ENCODE measurements at places on chromosomes 5 and 9. TPM values are rescaled to one million over a fixed set of nuclear protein-coding genes. Genes with fewer than 3 reads are reported as not detected.
A peak's percentile ranks its signal among the peaks of the same experiment; 100 is the strongest.

- no peak overlapping the region for H3K27ac ChIP-seq
- peaks cover 8% of the 10 kb centered on the region for H3K4me1 ChIP-seq
- H3K36me3 ChIP-seq = no peaks in the 10 kb centered on the region
- H3K4me3 ChIP-seq = no peak overlapping the region
- no peaks in the 10 kb centered on the region for H3K27me3 ChIP-seq
Observed at GRCh38 chr5:21225223-21226064, 1237.4 kb upstream of the CDH18 start.

GRCh38 chr5:150527808-150528207 is 19.9 kb downstream of the NDST1 start:
- H3K4me1 ChIP-seq = peaks cover 12% of the 10 kb centered on the region
- no peak overlapping the region for H3K4me3 ChIP-seq
- peak overlapping the region; percentile 58 for H3K27ac ChIP-seq
- H3K27me3 ChIP-seq = no peaks in the 10 kb centered on the region
- H3K36me3 ChIP-seq = peaks cover 6% of the 10 kb centered on the region
- DNase-seq = no peak

DNA sequence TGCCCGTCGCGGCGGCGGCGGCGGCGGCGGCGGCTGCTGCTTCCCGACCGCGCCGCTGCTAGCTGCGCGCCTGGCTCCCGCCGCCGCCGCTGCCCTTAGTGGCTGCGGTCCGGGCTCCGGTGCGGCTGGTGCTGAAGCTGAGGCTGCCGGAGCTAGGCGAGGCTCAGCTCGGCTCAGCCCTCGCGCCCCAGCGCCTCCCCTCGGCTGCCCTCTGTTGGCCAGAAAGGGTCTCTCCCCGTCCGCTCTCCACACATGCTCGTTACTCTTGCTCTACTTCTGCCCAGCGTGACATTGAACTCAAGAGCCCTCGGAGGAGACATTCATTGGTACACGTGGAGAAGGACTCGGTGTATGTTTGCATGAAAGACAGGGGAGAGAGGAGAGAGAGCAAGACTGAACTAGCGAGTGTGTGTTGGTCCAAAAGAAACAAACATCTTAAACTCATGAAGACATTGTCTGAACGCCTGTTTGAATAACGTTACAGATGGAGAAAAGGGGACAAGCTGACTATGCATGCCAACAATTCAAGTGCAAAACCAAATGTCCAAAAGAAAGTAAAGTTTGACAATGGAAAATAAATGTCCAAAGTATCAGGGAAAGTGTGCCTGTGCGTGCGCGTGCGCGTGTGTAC is at the start of gene HCN1:
TSS of gene HCN1 (minus strand) at position 175 of the 631 bp plus-strand sequence.
- no peak within 1 kb of the TSS for H3K27ac ChIP-seq
- H3K27me3 ChIP-seq = no peaks in the 10 kb centered on the region
- DNase-seq = no peak
- H3K4me1 ChIP-seq = no peaks in the 10 kb centered on the region
- H3K4me3 ChIP-seq = no peak within 1 kb of the TSS
- no peaks in the 10 kb centered on the region for H3K36me3 ChIP-seq

DNA sequence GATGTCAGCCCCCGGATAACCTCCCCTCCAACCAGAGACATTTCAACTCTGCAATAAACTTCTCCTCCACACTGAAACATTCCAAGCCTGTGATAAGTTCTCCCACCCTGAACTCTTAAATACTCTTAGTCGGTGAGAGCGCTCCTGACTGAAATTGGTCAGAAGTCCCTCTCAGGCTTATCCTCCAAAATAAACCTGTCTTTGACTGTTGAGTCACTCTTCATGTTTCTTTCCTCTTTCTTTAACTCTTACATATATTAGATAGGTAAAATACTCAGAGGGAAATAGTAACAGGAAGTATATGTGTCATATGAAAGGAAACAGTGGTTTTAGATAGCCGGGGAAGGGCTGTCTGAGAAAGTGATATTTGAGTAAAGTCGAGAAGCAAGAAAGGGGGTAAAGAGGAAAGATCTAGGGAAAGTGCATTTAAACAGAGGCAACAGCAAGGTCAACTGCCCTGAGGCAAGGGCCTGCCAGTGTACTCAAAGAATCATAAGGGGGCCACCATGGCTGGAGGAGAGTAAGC is 11.0 kb upstream of the FAM81B start:
- no peak overlapping the region for H3K27ac ChIP-seq

- H3K4me3 ChIP-seq = no peak overlapping the region
- no peaks in the 10 kb centered on the region for H3K27me3 ChIP-seq
- H3K27ac ChIP-seq = no peak overlapping the region
- DNase-seq = no peak
- peaks cover 4% of the 10 kb centered on the region for H3K36me3 ChIP-seq
- H3K4me1 ChIP-seq = no peaks in the 10 kb centered on the region
Observed at GRCh38 chr9:130616451-130616850, 37.1 kb downstream of the FUBP3 start.

GRCh38 chr9:6579613-6580012 is 65.9 kb downstream of the GLDC start:
- 0 out of 2 replicates have a peak, but pooled peaks cover under 1% of the 10 kb centered on the region for H3K36me3 ChIP-seq
- no peak for DNase-seq
- no peaks in the 10 kb centered on the region for H3K27me3 ChIP-seq
- no peaks in the 10 kb centered on the region for H3K4me1 ChIP-seq
- H3K4me3 ChIP-seq = no peak overlapping the region

GRCh38 chr5:1896602-1897376 is 14.1 kb upstream of the IRX4 start:
- H3K27ac ChIP-seq = no peak overlapping the region
- no peaks in the 10 kb centered on the region for H3K4me1 ChIP-seq
- no peak for DNase-seq
- no peaks in the 10 kb centered on the region for H3K36me3 ChIP-seq
- no peaks in the 10 kb centered on the region for H3K27me3 ChIP-seq

Gene FOXD1
- total RNA-seq = 3.1 TPM

Gene RGMB
- 16.4 TPM for total RNA-seq

Gene PCDHGC4
- 0.39 TPM for total RNA-seq

Gene MRPL36
- total RNA-seq = 68.4 TPM

Gene PCDHA3
- not detected for total RNA-seq

All from Caco-2 (cell line).